ENCODE measurements at places on chromosomes 1 and 21. TPM values are rescaled to one million over a fixed set of nuclear protein-coding genes. Genes with fewer than 3 reads are reported as not detected.

DNA sequence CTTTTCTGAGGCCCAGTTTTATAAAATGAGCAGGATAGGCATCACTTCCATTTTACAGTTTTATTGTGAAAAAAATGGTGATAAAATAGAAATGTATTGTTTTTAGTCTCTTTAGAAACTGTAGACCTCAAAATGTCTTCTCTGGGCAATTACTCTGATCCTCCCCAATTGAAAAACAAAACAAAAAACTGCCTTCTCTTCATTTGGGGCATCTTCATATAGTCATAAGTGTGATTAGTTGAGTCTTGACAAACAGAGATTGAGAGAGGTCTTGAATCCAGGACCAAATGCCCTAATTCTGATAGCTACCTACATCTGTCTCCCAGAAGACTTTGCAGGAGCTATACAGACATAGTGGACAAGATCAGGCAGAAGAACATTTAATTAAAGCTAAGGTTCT is 62.9 kb downstream of the LRRC8C start:
- DNase-seq, result no peak

- DNase-seq, result no peak
These were observed 77.4 kb downstream of the NDUFS5 start for GRCh38 chr1:39103328-39104157.

SLFNL1 gene
- 0.10 TPM for total RNA-seq

DNA sequence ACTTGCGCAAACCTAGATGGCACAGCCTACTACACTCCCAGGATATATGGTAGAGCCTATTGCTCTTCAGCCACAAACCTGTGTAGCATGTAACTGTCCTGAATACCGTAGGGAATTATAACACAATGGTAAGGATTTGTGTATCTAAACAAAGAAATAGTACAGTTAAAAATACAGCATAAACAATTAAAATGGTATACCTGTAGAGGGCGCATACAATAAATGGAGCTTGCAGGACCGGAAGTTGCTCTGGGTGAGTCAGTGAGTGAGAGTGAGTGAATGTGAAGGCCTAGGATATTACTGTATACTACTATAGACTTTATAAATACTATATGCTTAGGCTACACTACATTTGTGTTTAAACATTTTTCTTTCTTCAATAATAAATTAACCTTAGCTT is 99.3 kb downstream of the PLD5 start:
- DNase-seq, result no peak

DNA sequence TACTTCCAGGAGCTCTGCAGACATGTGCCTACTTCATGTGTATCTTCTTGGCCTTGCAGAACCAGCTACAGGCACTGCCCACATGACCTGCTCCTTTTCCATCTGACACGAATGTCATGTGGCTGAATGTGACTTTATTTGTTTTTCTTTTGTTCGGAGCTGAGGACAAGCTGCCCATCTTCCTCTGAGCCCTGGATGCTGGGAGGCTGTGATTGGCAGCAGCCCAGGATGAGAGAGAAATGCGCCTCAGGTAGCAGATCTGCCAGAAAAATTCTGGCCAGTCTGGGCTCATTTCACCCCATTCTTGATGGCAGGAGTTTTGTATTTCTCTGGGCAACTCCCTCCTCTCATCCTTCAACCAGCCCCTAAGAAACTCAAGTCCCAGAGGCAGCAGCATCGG is 372.0 kb downstream of the RPS6KC1 start:
- DNase-seq, result no peak
